ENCODE measurements at places on chromosomes 1 and 21.

DNA sequence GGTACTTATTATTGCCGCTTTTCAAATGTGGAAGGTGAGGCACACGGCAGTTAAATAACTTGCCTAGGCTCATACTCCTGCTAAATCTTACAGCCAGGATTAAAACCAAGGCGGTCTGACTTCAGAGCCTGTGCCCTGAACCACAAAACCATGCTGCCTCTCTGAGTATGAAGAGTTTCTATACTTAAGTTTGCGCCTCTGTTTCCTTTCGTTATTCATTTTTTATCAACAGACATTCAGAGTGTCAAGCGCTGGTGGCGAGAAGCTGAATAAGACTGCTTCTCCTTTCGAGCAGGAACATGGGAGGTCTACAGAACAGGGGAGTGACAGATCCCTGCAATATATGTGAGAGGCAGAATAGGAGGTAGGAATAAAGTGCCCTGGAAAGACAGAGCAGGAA, 96.0 kb upstream of the DUSP10 start:
- no peak for DNase-seq

DNA sequence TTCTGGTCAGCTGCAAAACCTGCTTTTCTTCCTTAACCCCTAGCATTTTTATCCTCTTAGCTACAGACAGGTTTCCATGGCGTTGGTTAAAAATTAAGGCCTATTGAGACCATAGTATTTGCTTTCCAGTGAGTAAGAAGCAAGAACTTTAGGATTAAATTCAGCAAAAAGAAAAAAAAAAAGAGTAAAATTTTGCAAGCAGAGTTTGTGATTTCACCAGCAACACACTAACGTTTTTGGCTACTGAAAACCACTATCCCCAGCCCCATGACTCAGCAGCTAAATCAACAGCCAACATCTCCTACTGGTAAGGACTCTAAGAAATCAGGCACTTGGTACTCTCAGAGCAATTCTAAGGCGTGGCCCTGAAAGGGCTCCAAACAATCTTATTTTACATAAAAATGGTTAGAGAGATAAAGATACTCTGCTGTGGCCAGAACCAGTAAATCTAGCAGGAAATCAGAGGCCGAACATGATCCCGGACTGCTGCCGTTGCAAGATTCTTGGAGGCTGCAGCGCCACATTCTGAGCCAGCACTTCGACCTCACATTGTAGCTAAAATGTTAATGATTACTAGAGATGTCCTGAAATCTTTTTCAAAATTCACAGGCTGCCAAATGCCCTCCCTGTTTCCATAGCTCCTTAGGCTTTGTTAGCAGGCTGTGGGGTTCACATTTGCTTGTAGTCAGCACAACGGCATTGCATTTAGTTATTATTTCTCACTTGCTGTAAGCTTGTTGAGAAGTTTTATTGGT, 1.6 kb upstream of the ENO1 start:
- peak; percentile 94 for DNase-seq

DNA sequence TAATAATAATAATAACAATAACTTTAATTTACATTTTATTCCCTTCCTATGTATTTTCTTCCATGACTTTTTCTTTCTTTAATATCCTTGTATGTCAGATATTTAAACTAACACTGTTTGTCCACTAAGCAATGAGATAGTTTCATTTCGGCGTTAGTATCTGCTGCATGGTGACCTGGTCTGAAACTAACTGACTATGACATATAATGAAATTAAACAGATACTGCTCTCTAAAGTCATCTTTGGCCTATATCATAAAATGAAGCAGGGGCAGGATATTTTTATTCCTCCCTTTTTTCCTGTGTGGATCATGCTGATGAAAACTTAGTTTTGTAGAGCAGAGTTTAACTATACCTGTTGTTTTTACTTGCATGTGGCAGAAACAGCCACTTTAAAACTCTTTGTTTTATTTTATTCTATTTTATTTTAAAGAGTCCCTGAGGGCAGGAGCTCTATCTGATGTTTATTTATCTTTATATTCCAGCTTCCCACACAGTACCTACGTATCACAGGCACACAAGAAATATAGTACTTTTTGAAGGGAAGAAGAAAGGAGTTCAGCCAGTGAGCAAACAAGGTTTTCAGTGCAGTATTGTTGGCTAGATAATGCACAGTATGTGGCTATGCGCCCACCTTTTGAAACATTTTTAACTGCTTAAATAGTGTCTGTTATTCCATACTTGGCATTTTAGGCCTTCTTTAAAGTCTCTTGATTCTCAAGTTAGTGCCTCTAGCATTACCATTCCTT, 165.6 kb downstream of the PHTF1 start:
- DNase-seq = no peak

GRCh38 chr1:173903827-173904531, 13.1 kb downstream of the SERPINC1 start:
- no peak for DNase-seq

DNA sequence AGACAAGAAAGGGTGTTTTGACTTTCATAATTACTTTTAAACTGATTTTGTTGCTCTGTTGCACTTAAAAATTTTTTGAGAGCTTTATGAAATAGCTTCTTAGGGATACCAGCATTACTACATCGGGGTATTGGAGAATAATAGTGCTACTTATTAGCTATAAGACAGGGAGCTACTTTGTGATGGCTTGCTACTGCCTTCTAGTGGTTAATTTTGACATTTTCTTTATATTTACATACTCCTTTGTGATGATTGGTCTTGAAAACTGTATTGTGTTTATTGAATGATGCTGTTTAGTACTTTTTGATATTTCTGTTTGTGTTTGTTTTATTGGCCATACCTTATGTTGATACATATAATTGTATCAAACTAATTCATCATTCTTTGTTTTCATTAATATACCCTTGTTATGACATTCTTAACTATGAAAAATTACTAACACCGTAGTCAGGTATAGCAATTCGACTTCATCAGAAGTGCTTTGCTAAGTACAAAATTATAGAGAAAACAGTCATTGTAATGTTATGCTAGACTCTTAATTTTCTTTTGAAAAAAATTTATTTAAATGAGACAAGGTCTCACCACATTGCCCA, 85.5 kb downstream of the CLIC4 start:
- peak; percentile 48 for DNase-seq

GRCh38 chr1:226349801-226350518, 41.0 kb upstream of the LIN9 start:
- no peak for DNase-seq

GRCh38 chr1:62288224-62288623, 31.0 kb downstream of the KANK4 start:
- DNase-seq = no peak

DNA sequence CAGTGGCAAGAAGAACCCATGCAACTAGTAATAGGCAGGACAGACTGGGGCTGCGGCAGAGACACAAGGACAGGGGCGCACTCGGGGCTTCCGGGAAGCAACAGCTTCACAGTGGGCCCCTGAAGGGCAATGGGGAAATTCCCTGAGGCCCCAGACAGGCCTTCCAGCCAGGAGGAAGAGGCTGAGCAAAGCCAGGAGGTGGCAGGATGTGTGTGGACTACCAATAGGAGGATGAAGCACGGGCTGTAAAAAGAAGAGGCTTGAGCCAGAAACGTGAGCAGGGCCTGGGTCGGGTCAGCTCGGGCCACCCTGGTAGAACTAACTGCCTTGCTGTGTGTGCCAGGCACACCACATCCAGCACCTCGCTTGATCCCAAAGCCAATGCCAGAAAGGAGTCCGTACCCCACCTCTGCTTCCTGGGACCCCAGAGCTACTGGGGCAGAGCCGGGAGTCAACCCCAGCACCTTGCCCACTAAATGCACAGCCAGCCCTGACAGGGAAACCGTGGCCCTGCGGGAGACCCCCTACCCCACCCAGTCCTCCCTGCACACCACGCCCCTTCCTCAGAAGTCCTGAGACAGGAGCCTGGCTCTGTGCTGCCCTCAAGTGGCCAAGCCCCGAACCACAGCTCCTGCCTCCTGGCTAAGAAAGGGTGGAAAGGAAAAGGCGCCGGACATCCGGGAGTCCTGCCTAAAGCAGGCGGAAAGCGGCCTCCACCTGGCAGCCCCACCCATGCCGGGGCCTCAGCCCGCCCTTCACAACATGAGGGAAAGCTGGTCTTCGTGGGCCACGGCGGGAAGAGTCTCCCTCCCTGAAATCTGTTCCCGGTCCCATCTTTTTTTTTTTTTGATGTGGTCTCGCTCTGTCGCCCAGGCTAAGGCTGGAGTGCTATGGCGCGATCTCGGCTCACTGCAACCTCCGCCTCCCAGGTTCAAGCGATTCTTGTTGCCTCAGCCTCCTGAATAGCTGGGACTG, 33.7 kb downstream of the TTC39A start:
- peak; percentile 85 for DNase-seq

- no peak for DNase-seq
Observed at GRCh38 chr1:111476761-111477309, 3.1 kb downstream of the C1orf162 start.

DNA sequence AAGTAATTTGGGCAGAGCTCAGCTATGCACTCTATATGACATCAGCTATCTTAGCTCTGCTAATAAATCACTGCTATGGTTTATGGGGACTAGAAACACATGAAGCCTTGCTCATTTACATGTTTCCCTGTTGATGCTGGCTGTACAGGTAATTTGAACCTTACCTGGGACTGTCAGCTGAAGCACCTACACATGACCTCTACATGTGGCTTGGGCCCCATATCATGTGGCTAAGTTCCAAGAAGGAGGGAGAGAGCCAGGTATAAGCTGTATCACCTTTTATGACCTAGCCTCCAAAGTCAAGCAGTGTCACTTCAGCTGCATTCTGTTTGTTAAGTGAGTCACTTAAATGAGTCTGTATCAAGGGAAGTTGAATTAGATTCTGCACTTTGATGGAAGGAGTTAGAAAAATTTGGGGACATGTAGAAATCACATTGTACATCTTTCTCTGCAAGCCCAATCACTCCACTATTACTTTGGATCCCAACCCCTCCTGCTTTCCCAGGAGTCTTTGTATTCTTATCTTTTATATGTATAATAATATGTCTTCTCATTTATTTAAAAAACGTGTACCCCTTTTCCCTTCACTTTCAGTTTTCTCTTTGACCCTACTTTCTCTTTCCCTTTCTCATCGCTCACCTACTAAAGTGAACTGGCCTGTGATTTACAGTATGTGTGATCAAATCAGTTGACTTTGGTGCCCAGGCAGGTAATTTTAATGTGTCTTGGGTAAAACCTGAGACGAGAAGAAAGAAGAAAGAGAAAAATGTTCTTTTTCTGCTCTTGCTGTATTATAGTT, 53.4 kb upstream of the PRKACB start:
- no peak for DNase-seq

DNA sequence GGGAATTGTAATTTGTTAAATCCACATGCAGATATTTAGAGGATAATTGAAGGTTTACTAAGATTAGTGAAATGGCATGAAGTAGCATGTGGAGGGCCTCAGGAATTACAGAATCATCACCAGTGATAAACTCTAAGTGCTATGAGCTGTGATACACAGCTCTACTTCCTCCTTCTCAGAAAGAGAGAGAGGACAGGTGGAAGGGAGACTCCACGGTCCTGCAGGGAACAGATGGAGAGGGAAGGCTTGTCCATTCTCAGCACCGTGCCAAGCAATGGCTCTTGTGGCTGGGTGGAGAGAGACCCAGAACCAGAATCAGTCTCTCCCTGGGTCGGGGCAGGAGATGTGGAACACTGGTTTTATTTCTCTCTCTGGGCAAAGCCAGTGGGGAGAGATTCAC, 27.8 kb upstream of the LYPD8 start:
- no peak for DNase-seq

DNA sequence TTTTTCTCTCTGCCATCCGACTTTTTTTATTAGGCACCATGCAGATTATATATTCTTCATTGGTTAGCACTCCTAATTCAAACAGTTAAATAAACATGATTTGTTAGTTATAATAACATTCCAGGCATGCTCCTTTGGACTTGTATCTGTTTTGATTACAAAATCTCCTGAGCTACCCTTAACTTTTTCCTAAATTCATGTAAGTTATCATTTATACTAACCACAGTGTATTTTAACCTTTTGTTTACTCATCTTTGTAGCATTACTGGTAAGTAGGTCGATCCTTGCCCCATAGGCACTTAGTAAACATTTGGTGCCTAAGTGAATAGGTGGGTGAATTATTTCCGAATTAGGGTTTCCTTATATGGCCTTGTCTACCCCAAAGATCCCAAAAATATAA, 43.8 kb downstream of the MIER1 start:
- DNase-seq = no peak

DNA sequence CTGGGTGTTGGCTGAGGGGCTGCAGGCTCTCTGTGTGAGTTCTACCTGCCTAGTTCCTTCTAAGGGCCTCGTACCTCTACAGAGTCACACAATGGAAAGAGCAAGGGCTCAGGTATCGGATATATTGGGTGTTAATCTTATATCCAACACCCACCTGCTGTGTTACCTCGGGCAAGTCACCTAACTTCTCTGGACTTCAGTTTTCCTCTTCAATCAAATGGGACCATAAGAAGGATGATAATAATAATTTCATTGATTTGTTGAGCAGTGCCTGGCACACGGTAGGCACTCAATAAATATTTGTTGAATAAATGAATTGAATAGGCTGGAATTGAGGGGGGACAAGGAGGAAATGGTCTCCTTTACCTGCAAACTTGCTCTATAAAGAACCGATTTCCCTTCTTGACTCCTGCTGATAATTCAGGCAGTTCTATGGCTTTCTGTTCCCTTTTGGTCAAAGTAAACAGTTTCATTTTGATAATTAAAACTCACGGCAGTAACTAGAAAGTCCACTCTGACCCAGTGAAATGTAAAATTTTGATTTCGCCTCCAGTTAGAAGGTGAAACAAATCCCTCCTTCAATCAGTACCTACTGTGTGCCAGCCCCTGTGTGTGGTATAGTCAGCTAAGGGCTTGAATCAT, 16.5 kb upstream of the MAN1C1 start:
- DNase-seq = no peak

DNA sequence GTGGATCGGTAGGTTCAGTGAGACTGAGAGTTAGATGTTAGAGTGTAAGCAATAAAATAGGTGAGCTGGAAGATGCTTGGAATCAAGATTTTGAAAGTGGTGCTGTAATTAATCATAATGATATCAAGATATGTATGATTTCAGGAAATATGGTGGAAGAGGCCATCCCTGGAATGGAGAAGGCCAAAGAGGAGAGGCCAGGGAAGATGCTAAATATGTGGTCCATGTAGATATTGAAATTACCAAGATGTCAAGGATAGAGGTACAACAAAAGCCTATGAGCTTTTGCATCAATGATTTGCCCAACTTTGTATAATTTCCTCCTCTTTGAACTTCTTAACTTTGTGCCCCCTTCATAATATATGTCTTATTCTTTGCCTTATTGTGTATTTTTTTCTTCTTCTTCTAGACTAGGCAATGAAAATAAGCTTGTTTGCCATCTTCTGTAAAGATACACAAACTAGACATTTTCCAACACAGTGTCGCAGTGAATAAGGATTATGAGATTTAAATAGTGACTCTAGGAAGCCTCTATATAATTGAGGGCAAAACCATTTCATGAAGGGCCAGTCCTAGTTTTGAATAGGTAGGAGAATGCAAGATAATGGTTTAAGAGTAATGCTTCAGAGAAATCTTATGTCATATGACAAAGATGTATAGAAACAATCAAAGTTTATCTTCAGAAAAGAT, 8.9 kb downstream of the PTGS2 start:
- no peak for DNase-seq

- DNase-seq = peak; percentile 44
Observed at GRCh38 chr1:155051777-155052398, 772 bp downstream of the ADAM15 start.

DNA sequence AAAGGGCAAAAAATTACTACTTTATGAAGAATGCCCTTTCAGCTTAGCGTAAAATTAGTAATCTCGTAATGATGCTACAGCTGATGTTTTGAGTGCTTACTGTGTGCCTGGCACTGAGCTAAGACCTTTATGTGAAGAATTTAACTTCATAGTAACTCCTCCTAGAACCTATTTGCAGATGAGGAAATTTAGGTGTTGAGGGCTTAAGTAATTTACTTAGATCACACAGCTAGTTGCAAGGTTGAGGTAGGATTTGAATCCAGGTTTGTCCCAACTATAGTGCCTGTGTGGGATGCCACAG, 1.4 kb downstream of the ZMYM4 start:
- DNase-seq = no peak

Measured in AG08395 (cell line).